ENCODE measurements at places on chromosomes 7 and 10.

DNA sequence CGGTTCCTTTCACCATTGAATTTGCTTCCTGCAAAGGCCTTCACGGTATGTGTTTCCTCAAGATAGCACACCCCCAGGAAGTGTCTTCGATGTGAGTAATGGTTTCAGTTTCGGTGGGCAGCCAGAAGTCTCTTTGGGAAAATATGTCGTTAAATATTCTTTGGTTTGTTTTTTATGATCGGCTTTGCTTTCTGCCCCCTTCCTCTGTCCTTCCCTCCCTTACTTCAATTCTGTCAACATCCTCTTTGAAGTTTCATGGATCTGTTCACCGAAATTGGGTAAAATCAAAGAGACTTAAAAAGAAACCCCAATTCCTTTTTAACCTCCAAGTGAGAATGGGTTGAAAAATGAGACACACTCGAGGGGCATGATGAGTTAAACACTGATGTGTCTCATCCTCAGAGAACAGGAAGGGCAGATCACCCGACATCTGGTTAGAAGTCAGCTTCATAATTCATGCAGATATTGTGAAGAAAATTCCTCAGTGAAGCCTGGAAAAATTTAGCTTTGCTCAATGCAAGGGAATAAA lies 170.8 kb upstream of the HABP2 start:
- DNase-seq: no peak

- no peak for DNase-seq
Observed at GRCh38 chr7:104625956-104626355, 297.6 kb downstream of the LHFPL3 start.

GRCh38 chr10:35359056-35359455 lies 22.7 kb downstream of the CCNY start:
- DNase-seq: no peak

- no peak for DNase-seq
Observed at GRCh38 chr7:91628742-91629141, 251.8 kb downstream of the MTERF1 start.

GRCh38 chr10:101974091-101974971 lies 81.6 kb downstream of the ARMH3 start:
- no peak for DNase-seq

DNA sequence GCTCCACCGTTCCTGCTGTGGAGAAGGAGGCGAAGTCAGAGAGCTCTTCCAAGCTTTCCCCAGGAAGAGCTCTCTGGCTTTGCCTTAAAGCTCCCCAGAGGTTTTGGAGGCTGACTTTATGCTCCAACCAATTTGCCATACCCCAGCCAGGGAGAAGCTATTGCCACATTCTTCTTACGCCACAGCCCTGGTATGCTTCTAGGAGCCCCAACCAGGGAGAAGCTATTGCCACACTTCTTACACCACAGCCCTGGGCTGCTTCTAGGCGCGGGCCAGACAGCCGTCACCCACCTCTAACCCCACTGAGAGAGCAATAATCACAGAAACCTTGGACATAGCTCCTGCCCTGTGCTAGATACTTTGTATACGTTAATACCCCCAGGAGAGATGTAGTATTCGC lies 951 bp downstream of the ELOVL3 start:
- no peak for DNase-seq

DNA sequence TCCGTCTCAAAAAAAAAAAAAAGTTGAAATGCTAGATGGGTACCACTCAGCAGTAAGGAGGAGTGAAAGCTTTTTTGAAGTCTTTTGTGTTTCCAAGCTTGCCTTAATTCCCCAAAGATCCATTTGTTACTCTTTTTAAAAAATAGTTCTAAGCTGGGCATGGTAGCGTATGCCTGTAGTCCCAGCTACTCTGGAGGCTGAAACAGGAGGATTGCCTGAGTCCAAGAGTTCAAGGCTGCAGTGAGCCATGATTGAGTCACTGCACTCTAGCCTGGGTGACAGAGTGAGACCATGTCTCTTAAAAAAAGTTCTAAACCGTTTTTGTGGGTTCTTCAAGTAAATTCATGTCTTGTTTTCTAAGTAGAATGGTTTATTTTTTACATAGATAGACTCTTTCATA lies 5.3 kb downstream of the TBC1D12 start:
- no peak for DNase-seq

- no peak for DNase-seq
Observed at GRCh38 chr7:141356161-141356560, 195.0 kb upstream of the AGK start.

- no peak for DNase-seq
Observed at GRCh38 chr10:88228130-88228529, 355.0 kb downstream of the RNLS start.

- DNase-seq: no peak
Observed at GRCh38 chr7:127751490-127752448, 99.8 kb downstream of the SND1 start.

- no peak for DNase-seq
Observed at GRCh38 chr7:111475959-111476358, 86.3 kb downstream of the IMMP2L start.

DNA sequence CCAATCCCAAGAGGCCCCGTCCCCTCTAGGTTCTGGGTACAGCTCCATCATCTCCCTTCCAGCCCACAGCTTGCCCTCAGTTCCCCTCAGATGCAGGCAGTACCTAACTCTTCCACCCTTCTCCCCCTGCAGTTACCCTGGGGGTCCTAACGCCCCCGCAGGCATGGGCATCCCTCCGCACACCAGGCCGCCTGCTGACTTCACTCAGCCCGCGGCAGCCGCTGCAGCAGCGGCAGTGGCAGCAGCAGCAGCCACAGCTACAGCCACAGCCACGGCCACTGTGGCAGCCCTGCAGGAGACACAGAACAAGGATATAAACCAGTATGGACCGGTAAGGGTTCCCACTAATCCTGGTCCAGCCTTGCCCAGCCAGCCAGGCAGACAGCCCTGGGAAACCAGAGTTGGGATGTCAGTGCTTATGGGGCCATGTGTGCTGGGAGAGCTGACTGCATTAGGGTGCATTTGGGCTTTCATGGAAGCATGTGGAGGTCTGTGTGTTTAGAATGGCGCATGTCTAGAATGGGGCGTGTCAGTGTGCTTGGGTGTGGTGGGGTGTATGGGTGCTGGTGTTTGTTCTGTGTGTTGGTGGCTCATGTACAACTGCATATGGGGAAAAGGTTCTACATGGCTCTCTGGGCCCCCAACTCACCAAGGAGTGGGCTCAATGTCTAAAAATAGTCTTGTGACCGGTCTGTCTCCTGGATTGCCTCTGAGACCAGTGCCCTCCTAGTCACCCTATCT lies 55.1 kb upstream of the PPIF start:
- no peak for DNase-seq

GRCh38 chr7:123485721-123486120 lies 48.7 kb downstream of the IQUB start:
- no peak for DNase-seq

- DNase-seq: no peak
Observed at GRCh38 chr10:29007748-29008610, 280.9 kb upstream of the LYZL1 start.

- DNase-seq: no peak
Observed at GRCh38 chr10:97025613-97026242, 160.0 kb downstream of the SLIT1 start.

Measured in activated CD4-positive, alpha-beta T cell treated with anti-CD3 and anti-CD28 coated beads for 1 hour (primary cell).